Renal pelvis (tissue), 12 donors: ENCODE measurements at places on chromosomes 4 and X. TPM values are rescaled to one million over a fixed set of nuclear protein-coding genes. Genes with fewer than 3 reads are reported as not detected.

- DNase-seq: no peak
These were observed 23.5 kb downstream of the NFKB1 start for GRCh38 chr4:102524691-102525090.

- DNase-seq: no peak
These were observed 20.5 kb downstream of the SEL1L3 start for GRCh38 chr4:25842229-25842845.

EPHA5 gene
- polyA plus RNA-seq: 0.77 TPM

- no peak for DNase-seq
These were observed 549.3 kb downstream of the IQCM start for GRCh38 chr4:149266301-149266700.

PRSS12 gene
- 7.7 TPM for polyA plus RNA-seq

ZAR1 gene
- polyA plus RNA-seq: 0.16 TPM

SLC16A2 gene
- 31.1 TPM for polyA plus RNA-seq

- DNase-seq: no peak
These were observed 214.4 kb downstream of the ARAP2 start for GRCh38 chr4:36029951-36030350.

PRDM5 gene
- polyA plus RNA-seq: 15.4 TPM

- DNase-seq: no peak
These were observed 3.2 kb upstream of the PCDH19 start for GRCh38 chrX:100413229-100413628.

DNA sequence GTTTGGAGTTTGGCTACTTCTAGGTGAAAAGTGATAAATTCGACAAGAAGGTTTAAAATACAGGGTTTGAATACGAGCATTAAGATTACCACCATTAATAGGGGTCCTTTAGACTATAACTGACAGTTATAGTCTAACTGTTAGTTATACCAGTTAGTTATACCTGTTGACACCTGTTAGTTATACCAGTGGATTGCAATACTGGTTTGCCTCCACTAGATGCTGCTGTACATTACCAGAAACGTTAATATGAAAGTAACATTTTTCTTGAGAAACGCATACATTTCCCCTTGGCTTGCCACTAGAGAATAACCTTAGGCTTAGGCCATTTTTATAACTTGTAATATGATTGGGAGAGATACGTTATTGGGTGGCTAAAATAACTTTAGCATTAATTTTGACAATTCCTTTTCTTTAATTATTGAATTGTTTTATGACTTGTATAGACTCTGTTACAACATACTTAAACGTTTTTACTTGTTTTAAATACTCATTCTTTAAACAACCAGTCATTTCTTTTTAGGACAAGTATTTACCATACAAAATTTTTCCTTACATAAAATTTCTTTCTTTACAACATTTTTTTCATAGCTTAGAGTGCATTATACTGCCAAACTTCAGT lies 911.2 kb downstream of the FSTL5 start:
- DNase-seq: no peak

GPR82 gene
- 0.13 TPM for polyA plus RNA-seq

DNA sequence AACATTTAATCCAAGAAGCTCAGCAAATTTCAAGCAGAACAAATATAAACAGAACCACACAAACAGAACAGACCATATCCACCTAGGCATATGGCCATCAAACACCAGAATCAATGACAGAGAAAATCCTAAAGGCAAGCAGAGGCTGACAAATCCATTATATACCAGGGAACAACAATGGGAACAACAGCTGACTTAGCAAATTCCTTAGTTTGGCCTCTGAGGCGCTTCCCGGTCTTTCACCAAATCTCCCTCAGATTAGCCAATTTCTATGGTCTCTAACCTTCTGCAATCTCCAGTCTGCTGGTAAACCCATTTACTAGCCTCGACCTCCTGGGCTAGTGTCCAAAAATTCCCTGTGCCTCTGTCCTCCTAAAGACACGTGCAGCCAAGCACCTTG lies 59.2 kb downstream of the GPR143 start:
- DNase-seq: no peak

GRCh38 chr4:89572224-89572858 lies 264.6 kb downstream of the SNCA start:
- DNase-seq: peak; percentile 61

- DNase-seq: no peak
These were observed 63.0 kb upstream of the MXD4 start for GRCh38 chr4:2324891-2325290.

DNA sequence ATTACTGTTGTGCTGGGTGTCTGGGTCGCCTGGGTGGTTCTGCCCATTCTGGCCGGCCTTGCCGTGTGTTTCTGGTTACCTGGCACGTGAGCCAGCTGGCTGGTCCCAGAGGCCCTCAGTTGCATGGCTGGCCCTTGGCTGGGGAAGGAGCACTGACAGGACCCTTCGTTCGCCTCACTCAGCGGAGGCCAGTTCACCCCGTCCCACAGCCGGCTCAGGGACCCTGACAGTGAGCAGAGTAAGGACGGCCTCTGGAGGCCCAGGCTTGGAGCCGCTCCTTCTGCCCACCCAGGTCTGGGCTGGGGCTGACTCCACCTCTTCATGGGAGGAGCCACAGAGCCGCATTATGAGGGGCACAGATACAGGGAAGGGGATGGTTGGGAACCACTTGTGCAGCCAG lies 20.3 kb upstream of the HGFAC start:
- no peak for DNase-seq

DNA sequence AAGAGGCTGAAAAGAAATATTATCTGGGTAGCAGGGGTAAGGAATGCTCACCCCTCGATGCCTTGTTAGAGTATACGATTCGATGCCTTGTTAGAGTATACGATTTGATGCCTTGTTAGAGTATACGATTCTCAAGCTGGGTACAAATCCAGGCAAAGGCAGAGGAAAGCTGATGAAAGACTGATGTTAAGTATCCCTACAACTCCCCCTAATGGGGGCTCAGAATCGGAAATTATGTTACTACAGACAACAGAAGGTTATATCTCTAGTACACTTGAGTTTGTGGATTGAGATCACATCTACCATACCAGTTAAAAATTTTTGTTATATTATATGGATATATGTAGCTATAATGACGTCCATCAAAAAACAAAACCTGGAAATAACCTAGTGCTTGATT lies 4.8 kb downstream of the LRRC66 start:
- DNase-seq: no peak

DNA sequence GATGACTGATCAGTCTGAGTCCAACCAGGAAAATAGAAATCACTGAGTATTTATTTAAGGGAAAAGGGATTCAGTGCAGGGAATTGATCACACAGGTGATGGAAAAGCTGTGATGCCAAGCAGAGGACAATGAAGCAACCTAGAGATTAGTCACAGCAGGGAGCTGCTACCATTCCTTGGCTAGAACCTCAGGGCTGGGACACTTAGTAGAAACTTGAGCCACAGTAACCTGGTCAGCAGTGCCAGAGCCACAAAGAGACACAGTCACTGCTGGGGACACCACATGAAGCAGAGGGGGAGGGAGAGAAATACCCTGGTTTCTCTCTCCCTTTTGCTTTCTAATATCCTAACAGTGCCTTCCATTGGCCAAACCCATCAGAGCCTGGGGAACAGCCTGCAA lies 38.7 kb downstream of the RTL9 start:
- DNase-seq: no peak

- no peak for DNase-seq
These were observed 8.6 kb downstream of the NOP14 start for GRCh38 chr4:2954358-2955185.

- DNase-seq: no peak
These were observed 78.9 kb downstream of the FAT1 start for GRCh38 chr4:186644737-186645261.

DNA sequence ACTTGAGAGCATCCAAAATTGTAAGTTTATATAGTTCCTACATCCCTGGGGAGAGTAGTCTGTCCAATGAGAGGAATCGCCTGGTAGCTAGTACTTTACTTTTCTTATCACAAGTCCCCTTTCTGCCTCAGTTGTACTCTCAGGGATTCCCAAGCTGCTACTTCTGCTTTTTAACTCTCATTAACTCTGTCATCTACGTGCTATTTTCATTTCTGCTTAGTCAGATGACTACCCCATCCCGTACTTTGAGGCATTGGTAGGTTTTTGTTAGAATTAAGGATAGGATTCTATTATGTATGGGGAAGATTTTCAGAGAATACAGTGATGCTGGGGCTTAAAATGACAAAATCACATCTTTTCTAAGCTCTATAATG lies 24.7 kb downstream of the RBPJ start:
- DNase-seq: no peak

GRCh38 chr4:141486375-141486997 lies 149.9 kb upstream of the IL15 start:
- no peak for DNase-seq

- no peak for DNase-seq
These were observed 645 bp downstream of the AMMECR1 start for GRCh38 chrX:110317061-110317819.

SORCS2 gene
- polyA plus RNA-seq: 11.7 TPM

GRCh38 chr4:172830295-172830764 lies 338.3 kb upstream of the GALNT7 start:
- DNase-seq: peak; percentile 5

- DNase-seq: no peak
These were observed 1072.9 kb upstream of the SLIT2 start for GRCh38 chr4:19178835-19179234.

- DNase-seq: no peak
These were observed 12.8 kb upstream of the GPR82 start for GRCh38 chrX:41711021-41711667.

NHS gene
- 15.2 TPM for polyA plus RNA-seq

- DNase-seq: no peak
These were observed 11.1 kb downstream of the LSM6 start for GRCh38 chr4:146186596-146186995.

DNA sequence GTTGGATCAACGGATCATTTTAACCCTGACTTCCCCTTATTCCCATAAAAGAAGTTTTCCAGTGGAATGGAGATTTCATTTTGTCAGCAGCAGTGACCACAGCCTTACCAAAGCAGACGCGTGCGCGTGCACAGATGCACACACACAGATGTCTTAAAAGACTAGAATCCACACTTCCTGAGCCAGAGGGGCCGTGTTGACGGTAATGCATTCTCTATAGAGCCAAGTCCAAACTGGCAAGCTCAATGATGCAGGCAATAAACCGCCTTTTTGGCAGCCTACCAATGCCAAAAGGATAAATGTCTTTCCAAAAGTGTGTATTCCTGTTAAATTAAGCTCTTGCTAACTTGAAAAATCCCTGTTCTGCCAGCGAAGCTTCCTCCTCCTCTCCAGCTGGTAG lies 18.8 kb upstream of the CLDN34 start:
- DNase-seq: no peak

LEF1 gene
- polyA plus RNA-seq: 68.6 TPM

- no peak for DNase-seq
These were observed 574.8 kb upstream of the DIPK2B start for GRCh38 chrX:45775468-45775867.

ARSJ gene
- 16.8 TPM for polyA plus RNA-seq

GPRIN3 gene
- 5.9 TPM for polyA plus RNA-seq

MRFAP1 gene
- polyA plus RNA-seq: 404 TPM

CTAG1B gene
- polyA plus RNA-seq: not detected

DNA sequence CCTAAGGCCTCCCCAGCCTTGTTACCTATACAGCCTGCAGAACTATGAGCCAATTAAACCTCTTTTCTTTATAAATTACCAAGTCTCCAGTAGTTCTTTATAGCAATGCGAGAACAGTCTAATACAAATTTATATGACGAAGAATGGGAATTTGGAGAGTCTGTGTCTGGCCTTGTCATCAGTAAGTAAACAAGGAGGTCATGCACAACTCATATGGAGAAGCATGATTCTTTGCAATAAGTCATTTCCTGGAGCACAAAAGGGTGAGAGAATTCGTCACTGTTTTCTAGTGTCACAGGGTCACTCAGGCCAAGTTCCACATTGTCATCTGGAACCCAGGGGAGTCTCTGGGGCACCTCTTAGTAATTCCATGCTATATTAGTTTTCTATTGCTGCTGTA lies 49.0 kb upstream of the HS6ST2 start:
- DNase-seq: no peak

GRCh38 chr4:120916937-120917336 lies 5.6 kb downstream of the PRDM5 start:
- no peak for DNase-seq

GRCh38 chrX:53312946-53313727 lies 31.8 kb upstream of the IQSEC2 start:
- DNase-seq: peak; percentile 47

DNA sequence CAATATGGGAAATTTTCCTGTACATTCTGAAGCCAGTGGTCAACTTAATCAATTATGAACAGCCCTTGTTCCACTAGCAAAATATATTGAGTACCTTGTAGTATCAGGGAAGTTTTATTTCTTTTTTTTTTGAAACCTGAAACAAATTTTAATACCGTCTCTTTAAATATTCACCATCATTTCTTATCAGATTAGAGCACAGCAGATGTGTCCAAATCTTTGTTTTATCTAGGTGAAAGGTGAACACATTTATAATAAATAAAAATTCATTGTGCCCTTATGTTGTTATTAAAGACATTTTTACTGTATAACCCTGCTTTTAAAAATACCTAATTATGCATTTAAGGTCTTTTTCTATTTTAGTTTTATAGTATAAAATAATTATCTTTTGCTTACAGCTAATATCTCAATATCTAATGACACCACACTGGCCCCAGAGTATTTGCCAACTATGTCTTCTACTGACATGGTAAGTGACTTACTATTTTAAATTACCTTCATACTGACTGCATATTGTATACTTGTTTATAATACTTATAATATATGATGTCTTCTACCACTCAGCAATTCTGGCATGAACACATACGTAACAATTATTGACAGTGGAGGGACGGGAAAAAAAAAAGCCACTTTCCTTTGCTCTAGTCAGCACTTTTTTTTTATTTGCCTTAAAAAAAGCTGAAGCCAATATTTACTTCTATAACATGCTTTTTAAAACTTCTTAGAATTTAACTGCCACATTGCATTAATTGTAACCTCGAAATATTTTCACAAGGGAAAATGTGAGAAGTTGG lies 147.9 kb downstream of the SLC4A4 start:
- DNase-seq: no peak

ADH1B gene
- 26.1 TPM for polyA plus RNA-seq

GRCh38 chr4:176150356-176150682 lies 45.1 kb downstream of the SPATA4 start:
- DNase-seq: no peak

GRCh38 chr4:68433582-68433981 lies 13.7 kb upstream of the TMPRSS11E start:
- no peak for DNase-seq

ASB12 gene
- polyA plus RNA-seq: 0.47 TPM

RASSF6 gene
- 4.4 TPM for polyA plus RNA-seq

RFC1 gene
- polyA plus RNA-seq: 68.0 TPM

- no peak for DNase-seq
These were observed 120.1 kb downstream of the SYNPO2 start for GRCh38 chr4:119008761-119009160.

GAB1 gene
- 48.0 TPM for polyA plus RNA-seq

- no peak for DNase-seq
These were observed 72.4 kb downstream of the MAP9 start for GRCh38 chr4:155304375-155304774.

GRCh38 chrX:10041383-10041782 lies 74.2 kb downstream of the CLDN34 start:
- no peak for DNase-seq

DNA sequence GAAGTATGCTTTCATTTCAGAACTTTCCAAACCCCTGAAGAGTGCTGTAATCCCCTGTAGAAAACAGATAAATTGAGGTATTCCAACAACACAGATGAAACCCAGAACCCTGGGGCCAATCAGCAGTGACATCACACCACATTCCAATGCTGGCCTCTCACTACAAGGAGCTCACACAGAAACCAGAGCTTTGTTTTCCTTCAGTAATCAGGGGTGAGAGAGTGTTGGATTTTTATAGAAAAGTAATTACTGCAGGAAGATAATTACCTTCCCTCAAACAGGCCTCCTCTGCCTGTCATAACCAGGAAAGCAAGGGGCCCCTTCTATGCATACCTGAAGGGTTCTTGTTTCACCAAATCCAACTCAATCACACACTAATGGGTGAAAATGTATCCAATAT lies 246.2 kb downstream of the SCFD2 start:
- DNase-seq: peak; percentile 57
